Hematopoietic multipotent progenitor cell treated with erythropoietin and hydrocortisone succinate and interleukin-3 and kit ligand, for 4 days (in vitro differentiated cells): ENCODE measurements at places on chromosomes 1 and 21.

- DNase-seq: no peak
Measured at GRCh38 chr1:207152792-207153468, 48.9 kb downstream of the C4BPA start.

- no peak for DNase-seq
Measured at GRCh38 chr1:200856716-200857357, 15.9 kb upstream of the GPR25 start.

DNA sequence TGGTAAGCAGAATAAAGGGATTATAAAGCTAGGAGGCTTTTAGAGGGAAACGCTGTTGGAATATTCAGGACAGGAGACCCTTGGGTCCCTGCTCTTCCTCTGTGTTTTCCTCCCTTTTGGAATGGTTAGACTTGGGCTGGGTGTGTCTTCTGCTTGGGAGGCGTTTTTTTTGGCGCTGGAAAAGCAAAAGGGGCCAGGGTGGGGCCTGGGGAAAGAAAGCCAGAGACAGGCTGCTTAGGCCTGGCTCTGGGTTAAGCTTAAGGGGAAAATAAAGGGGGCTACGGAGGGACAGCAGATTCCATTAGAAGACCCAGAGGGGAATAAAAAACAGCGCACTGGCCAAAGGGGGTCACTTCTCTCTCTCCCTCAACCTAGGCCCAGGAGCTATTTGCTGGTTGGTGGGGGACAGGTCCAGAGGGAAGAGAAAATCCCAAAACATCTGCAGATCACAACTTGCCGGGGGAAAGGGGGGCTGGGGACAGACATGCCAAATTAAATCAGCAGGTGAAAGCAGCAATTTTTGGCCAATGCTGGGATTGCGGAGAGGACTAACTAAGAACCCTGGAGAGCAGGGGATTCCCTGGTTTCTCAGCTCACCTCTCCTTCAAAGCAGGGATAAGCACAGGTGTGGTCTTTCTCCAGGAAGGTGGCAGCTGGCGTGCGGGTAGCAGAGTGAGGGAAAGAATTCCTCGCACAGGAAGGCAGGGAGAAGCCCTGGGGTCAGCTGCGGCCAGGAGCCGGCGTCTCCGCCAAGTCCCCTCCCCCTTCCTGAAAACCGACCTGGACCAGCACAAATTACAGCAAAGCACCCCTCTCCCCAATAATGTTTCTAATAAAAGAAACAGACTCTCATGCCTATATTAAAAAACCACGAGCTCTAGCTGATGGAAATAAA is 82.2 kb upstream of the AK4 start:
- DNase-seq: no peak

GRCh38 chr1:59697150-59697800 is 117.5 kb upstream of the HOOK1 start:
- peak; percentile 79 for DNase-seq

GRCh38 chr1:109628540-109629321 is 9.1 kb downstream of the AMPD2 start:
- DNase-seq: no peak

DNA sequence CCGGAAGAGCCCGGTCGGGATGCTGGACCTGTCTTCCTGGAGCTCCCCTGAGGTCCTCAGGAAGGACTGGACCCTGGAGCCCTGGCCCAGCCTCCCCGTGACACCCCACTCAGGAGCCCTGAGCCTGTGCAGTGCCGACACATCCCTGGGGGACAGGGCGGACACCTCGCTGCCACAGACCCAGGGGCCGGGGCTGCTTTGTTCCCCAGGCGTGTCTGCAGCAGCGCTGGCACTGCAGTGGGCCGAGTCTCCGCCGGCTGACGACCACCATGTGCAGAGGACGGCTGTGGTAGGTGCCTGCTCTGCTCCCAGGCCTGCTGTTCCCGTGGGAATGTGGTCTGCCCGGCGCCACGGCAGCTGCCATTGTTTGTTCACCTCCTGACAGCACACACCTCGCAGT is 42.1 kb upstream of the DIP2A start:
- no peak for DNase-seq

DNA sequence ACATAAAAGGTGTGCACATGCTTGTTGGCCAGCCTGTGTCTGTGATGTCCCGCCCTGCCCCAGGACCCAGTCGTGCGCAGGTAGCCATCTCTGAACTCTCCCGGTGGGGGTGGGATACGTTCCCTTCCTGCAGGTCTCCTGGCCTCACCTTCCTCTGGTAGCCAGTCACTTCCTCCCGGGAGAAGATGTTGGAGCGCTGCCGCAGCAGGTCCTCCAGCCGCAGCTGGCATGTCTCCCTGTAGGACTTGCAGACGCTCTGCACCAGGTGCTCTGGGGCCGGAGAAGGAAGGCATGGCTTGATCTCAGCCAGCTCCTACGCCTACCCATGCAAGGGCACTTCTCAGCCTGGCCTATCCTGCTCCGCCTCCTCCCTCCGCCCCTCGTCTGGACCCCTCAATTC is 9.2 kb upstream of the LINGO4 start:
- no peak for DNase-seq

DNA sequence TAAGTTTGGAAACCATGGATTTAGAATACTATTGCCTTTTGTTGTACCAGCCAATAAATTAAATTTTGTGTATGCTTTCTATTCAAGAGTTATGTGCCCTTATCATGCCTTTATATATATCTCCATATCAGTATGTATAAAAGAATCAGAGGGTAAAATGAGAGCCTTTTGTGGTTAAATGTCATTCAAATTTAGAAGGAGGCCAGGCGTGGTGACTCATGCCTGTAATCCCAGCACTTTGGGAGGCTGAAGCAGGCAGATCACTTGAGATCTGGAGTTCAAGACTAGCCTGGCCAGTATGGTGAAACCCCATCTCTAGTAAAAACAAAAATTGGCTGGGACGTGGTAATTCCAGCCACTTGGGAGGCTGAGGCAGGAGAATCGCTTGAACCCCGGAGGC is 88.9 kb downstream of the XPR1 start:
- DNase-seq: no peak
